Left ventricle myocardium superior (tissue), 1 donor: ENCODE measurements at places on chromosomes 5 and 9. TPM values are rescaled to one million over a fixed set of nuclear protein-coding genes. Genes with fewer than 3 reads are reported as not detected.

DNA sequence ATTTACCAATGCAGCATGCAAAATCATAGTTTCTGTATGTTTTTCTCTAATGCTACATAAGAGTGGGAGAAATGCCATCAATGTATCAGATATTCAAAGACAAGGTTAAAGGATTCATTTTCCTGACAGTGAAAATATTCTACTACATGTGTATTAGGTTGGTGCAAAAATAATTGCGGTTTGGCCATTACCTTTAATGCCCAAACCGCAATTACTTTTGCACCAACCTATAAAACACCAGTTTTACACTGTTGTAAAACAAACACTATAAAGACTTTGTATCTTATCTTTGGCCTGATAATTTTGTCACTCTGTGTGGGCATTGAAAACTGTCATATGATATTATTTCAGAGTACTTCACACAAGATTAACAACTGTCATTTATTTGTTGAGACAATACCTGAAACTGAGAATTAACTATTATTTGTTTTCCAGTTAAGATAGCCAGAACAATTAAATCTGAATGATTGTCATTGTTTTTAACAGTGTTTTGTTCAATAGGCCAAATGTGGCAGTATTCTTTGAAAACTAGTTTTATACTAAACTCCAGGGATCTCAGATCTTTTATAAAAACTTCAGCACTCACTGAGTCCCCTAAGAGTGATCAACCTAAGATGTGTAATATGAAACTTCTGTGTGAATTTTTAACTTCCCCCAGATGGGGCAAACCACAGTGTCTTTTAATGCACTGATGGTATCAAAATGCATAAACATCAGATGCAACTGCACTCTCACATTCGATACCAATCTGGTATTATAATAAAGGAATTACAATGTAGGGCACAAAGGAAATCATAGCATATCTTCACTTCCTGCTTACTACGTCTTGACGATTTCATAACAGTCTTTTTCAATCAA is 53.8 kb upstream of the FBN2 start:
- no peak for DNase-seq

- DNase-seq, result no peak
These were observed 213.4 kb upstream of the ADAMTSL1 start for GRCh38 chr9:18260521-18260920.

DNA sequence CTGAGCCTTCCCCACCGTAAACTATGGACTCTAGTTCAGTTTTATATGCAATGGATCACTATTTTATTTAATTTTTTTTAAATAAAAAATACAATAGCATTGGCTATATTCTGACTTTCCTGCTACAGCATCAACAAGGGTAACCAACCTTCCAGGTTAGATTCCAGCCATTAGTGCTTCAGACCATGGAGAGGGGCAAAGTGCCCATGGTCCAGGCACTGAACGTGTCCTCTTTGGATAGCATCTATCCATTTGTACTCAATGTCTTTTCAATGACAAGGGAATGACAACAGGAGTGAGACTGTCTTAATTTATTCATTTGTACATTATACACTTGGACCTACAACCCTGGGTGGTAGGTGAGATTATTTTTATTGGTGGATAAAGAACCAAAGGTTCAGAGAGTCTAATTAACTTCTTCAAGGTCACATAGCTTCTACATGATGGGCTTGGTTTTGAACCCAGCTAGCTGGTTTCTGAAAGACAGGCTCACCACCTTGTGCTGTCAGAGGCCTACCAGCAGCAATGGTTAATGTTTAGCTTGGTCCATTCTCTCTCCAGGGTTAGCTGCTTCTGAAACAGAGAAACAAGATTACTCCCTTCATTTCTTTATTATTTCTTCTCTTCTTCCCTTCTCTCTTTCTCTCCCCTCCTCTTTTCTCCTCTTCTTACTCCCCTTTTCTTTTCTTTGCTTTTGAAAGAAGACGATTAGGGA is 11.5 kb downstream of the TMEM171 start:
- no peak for DNase-seq

DNA sequence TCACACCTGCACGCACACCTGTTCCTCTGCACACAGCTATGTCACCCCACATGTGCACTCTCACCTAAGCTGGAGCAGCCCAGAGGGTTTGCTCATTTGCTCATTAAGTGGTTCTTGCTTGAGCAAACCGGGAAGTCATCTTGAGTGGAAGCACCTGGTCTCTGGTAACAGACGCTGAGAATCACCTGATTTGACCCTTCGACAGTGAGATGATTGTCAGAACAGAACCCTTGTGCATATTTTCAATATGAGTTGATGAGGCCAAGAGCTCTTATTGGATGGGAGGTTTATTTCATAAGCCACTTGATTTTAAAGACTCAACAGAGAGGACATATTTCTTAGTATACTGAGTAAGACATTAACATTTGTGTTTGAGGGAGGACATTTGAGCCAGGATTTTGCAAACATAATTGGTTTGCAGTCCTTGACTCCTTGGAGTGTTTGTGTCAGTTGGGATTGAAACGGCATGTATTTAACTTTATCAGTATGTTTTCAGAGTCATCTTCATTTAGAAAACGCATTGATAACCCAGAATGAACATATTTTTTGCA is 22.1 kb upstream of the LPCAT1 start:
- no peak for DNase-seq

GRCh38 chr9:115263371-115264075 is 145.6 kb upstream of the TNC start:
- DNase-seq, result no peak

- DNase-seq, result no peak
These were observed 80.8 kb downstream of the FAM81B start for GRCh38 chr5:95471942-95472341.

DNA sequence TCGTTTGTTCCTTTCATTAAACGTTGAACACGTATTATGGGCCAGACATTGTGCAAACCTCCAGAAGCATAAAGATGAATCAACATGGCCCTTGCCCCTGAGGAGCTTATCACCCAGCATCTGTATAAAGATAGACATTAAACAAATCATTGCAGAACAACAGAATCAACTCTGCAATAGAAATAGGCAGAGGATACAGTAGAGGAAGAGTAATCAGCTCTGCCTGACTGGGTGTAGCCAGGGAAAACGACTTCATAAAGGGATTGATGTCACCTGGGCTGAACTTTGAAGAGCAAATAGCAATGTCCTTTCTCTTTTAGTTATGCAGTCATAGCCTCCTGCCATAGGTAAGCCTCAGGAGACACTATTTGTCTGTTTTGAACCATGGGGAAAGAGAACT is 13.4 kb downstream of the RGS7BP start:
- no peak for DNase-seq

DNA sequence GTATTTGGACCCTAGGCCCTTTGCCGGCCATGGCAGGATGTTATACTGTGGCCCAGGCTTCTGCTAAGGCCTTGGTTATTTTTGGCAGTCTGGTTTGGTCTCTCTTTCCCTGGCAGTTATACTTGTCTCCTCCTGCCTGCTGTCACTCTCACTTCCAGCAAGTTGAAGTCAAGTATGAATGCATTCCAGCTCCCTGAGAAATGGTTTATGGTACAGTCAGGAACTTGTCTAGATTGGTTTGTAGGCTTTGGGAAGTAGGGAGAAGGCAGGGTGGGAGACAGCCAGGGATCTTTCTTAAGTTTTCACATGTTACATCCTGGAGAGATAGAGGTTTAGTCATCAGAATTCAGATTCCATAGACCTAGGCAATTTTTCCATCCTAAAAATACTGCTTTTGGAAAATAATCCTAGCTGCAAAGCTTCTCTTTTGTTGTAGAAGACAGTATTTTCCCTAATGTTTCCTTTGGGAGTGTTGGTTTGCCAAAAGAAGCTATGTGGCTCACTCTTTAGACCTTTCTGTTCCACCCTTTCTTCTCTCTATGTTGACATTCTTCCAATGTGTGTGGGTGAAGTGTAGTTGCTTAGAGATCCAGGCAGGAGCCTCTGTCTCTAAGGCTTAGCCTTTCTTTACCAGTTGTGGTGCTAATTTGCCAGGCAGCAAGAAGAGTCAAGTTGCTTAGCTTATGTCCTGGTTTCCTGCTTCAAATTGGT is 2.5 kb upstream of the KDM3B start:
- no peak for DNase-seq

DNA sequence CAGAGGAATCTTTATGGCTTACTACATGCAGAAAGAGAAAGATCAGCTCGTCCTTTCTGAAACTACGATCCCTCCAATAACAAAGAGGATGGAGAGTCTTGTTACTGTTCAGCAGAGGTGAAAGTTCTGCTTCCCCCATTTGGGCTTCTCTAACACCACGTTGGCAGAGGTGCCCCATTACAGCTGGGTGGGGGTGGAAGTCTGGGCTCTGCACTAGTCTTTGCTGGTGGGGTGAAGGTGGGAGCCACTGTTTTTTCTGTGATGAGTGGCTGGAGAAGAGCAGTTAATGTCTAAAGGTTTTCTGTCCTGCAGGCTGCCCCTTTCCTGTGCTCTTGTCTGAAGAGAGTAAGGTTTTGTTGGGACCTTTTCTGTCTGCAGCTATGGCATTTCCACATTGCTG is 64.7 kb upstream of the OTULINL start:
- DNase-seq, result no peak

GRCh38 chr9:133008824-133009223 is 22.0 kb upstream of the GTF3C5 start:
- DNase-seq, result no peak

DNA sequence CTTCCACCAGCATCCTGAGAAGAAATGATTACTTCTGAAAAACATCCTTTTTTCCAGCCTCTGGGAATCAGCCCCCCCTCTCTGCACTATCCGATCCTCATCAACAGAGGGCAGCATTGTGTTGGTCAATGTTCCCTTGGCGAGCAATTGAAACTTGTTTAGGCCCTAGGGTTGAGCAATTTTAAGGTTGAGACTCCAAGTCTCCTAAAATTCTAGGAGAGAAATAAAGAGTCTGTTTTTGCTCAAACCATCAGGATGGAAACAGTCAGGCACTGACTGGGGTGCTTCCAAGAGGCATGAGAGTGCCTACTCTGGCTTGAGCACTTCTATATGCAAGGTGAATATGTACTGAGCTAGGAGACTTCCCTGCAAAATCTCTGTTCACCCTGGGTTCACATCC is 12.4 kb upstream of the CYFIP2 start:
- DNase-seq, result no peak

DNA sequence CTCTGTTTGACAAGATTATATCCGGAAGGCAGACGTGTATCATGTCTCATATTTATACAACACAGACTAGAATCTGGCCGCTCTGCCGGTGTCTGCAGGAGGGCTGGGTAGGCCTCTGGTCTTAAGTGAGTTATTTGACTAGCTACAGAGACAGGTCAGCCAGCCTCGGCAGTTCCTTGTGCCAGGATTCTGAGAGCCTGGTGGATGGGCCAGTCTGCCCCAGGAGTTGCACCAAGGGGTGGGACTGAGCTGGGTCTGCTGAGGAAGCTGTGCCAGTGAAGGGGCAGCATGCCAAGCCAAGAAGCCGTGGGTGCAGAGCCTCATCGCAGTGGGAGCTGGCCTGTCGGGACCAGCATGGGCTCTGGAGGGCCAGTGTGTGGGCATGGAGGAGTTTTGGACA is 7.1 kb downstream of the SNX18 start:
- peak; percentile 54 for DNase-seq

- peak; percentile 42 for DNase-seq
These were observed 3.5 kb upstream of the ZNF366 start for GRCh38 chr5:72510610-72511181.

GRCh38 chr5:53902296-53902907 is 342.0 kb downstream of the NDUFS4 start:
- no peak for DNase-seq

DNA sequence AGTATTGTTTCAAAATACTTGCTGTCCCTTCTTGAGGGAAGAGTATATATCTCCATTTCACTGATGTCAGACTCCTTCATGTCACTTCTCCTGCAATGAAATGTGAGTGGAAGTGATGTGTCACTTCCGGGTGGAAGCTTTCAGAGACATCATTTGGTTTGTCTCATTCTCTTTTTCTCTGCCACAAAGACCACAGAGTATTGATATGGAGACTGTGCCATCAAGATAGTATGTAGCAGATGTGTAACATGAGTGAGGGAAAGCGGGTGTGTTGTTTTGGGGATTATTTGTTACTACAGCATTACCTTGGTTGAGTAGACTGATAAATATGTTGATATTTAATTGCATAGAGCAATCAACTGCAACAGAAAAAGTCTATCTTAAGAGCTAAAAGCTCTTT is 169.8 kb downstream of the FBXL7 start:
- DNase-seq, result no peak

- no peak for DNase-seq
These were observed 131.2 kb downstream of the DAB2IP start for GRCh38 chr9:121782514-121783110.

DNA sequence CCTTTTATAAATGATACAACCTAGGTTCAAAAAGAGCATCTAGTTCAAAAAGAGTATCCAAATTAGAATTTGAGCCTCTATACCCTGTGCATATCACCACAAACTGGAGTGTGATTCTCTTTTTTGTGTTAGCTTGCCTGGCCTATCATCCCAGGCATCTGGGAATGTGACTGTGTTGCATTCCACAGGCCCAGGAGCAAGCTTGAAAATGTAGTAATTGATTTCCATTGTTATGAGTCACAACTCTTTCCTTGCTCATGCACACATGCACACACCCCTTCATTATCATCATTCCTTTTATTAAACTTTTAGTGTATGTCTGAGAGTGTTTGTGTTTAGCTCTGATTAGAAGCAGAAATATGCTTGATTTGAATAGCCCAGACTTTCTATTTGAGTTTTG is 75.2 kb downstream of the FCHO2 start:
- no peak for DNase-seq

GRCh38 chr9:30482499-30482898 is 1901.9 kb upstream of the ACO1 start:
- no peak for DNase-seq

- no peak for DNase-seq
These were observed 42.4 kb downstream of the CPLANE1 start for GRCh38 chr5:37206736-37207135.

DNA sequence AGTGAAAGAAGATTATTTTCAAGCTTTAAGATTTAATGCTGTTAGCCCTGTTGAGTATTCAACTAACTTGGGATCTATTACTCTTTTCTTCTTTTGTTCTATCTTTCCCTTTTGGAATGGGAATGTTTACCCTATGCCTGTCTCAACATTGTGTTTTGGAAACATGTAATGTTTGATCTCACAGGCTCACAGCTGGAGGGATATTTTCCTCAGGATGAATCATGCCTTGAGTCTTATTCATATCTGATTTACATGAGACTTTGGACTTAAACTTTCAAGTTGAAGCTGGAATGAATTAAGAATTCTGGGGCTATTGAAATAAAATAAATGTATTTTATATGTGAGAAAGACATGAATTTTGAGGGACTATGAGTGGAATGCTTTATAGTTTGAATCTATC is 607.8 kb upstream of the PTGER4 start:
- no peak for DNase-seq

The ANKRD34B gene
- not detected for total RNA-seq

The LHX2 gene
- total RNA-seq, result not detected

The F12 gene
- not detected for total RNA-seq

The SPATA24 gene
- total RNA-seq, result 17.3 TPM

The NMUR2 gene
- total RNA-seq, result 0.20 TPM

The CEL gene
- 7.2 TPM for total RNA-seq

The BNIP1 gene
- total RNA-seq, result 8.1 TPM

The OTULIN gene
- 23.5 TPM for total RNA-seq

The INSL6 gene
- total RNA-seq, result not detected

The GADD45G gene
- 54.0 TPM for total RNA-seq

The ADAMTS12 gene
- total RNA-seq, result 1.4 TPM

The TCF7 gene
- total RNA-seq, result 3.4 TPM

The MAPK9 gene
- 46.5 TPM for total RNA-seq

The ABO gene
- total RNA-seq, result 1.7 TPM

The LRRC19 gene
- not detected for total RNA-seq

The QRFP gene
- not detected for total RNA-seq
